ENCODE measurements at places on chromosomes 1 and 21.

GRCh38 chr21:38831526-38832467 is 26.1 kb downstream of the ETS2 start:
- no peak for DNase-seq

- DNase-seq = no peak
These were observed 33.4 kb downstream of the PRRX1 start for GRCh38 chr1:170697316-170697715.

DNA sequence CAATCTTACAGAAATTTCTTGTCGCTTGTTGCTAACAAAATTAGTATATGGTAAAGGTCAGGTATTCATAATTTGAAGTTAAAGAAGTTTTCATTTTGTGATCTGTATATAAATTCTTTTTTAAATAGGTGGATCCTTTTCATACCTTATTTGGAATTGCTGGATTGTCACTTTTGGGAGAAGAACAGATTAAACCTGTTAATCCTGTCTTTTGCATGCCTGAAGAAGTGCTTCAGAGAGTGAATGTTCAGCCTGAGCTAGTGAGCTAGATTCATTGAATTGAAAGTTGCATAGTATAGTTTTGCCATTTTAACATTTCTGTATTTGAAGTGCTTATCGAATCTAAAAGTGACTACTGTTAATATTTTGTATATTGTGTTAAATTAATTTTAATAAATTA is 2.3 kb upstream of the MSH4 start:
- DNase-seq = no peak

GRCh38 chr1:61322008-61322744 is 239.8 kb downstream of the NFIA start:
- no peak for DNase-seq

DNA sequence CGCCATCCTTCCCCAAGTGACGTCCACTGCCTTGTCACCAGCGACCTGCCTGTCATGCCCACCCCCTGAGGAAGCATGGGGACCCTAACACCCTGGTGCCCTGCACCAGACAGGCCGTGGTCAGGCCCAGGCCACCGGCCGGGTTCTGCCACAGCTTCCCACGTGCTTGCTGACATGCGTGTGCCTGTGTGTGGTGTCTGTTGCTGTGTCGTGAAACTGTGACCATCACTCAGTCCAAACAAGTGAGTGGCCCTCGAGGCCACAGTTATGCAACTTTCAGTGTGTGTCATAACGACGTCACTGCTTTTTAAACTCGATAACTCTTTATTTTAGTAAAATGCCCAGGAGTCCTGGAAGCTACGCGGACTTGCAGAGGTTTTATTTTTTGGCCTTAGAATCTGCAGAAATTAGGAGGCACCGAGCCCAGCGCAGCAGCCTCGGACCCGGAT is 8.5 kb upstream of the CTRC start:
- DNase-seq = no peak

GRCh38 chr1:20693623-20694022 is 24.2 kb downstream of the KIF17 start:
- no peak for DNase-seq

- DNase-seq = no peak
These were observed 81.1 kb upstream of the ATP1B1 start for GRCh38 chr1:169025412-169025811.

DNA sequence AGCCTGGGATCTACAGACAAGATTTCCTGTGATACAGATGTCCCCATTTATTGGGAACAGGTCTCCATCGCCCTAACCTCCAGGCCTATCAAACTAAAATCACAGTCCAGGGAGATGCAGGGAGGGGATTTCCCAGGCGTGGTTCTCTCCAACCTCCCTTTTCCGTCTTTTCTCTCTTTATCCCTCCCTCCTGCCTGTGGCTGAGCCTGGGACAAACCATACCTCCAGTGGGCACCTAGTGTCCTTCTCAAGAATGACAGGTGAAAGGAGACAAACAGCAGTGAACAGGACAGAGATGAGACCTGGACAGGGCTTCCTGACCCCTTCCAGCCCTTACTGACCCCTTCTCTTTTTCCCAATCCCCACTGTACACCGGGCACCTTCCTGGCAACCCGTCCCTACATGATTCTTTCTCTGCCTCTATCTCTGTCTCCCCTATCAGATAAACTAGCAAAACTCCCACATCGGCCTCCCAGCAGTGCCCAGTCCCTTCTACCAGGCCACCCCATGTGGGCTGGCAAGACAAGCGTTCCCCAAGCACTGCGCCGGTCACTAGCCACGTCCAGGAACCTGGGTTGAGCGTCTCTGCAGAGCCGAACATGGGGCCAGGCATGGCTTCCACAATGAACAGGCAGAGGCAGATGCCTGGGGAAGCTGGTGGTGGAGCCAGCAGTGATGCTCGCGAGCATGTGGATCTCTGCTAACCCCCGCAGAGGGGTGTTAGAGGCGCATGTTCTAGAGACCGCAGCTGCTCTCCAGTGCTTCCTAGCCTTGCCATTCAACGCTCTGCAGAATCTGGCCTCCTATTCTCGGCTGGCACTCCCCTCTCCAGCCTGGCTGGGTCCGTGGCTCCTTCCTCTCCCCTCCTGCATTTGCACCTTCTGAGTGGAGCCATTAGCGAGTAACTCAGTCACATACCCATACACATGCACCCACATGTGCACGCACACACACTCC is 54.7 kb downstream of the ELK4 start:
- DNase-seq = no peak

DNA sequence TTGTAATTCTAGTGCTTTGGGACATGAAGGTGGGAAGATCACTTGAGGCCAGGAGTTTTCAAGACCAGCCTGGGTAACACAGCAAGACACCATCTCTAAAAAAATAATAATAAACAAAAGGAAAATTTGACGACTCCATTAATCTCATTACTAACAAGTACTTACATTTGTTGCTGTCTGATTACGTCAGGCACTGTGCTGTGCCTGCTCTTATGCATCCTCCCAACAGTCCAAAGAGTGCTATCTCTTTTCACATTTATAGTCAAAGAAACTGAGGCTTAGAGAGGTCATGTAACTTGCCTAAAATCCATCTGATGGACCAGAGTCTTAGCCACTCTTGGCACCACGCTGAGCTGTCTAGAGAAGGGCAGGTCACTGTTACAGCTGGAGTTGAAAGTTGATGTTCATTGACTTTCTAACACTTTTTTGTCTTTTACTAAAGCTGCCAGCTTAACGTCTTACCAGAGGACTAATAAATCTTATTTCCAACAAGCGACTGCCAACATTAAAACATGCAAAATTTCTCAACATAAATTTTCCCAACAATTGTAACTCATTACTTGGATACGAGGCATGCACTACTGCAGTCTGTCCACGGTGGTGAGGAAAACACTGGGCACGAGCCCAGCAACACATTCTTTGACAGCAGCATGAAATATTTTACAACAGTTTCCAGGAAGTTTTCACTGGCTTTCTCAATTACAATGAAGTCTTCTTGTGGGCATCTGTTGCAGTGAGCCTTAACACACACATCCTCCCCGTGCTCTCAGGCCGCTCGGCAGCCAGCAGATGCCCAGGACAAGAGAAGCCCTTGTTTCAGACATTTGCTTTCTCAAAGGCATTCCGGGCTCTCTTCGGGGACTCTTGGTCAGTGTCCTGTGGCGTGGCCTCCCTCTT is 262.9 kb upstream of the PROX1 start:
- peak; percentile 33 for DNase-seq

DNA sequence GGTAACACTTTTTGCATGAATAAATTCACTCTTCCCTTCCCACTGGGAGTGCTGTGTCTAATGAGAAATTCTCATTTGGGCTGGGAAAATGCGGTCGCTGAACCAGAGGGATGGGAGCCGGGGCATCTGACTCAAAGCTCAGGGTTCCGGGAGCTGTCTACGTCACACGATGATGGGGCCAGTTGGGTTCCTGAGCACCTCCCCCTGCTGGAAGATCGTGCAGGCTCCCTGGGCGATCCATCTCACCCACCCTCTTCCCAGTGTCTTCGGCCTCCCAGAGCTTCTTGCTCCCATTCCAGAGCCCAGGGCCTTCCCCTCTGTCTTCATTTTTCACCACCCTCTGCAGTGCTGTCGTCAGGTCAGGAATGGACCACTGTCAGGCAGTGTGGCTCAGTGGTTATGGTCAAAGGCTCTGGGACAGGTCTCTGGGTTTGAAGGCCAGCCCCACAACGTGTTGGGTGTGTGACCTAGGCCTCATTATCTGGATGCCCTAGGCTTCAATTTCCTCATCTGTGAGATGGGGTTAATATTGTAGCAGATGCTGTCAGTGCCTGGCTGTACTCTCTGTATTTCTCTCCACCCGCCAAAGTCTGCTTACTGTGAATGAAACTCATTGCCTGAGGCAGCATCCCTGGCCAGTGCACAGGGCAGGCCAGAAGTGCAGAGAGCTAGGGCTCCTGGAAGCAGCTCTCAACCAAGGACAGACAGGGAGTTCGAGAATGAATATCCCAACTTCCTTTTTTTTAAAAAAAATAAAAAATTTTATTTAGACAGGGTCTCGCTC is 31.8 kb downstream of the IGSF21 start:
- DNase-seq = no peak

DNA sequence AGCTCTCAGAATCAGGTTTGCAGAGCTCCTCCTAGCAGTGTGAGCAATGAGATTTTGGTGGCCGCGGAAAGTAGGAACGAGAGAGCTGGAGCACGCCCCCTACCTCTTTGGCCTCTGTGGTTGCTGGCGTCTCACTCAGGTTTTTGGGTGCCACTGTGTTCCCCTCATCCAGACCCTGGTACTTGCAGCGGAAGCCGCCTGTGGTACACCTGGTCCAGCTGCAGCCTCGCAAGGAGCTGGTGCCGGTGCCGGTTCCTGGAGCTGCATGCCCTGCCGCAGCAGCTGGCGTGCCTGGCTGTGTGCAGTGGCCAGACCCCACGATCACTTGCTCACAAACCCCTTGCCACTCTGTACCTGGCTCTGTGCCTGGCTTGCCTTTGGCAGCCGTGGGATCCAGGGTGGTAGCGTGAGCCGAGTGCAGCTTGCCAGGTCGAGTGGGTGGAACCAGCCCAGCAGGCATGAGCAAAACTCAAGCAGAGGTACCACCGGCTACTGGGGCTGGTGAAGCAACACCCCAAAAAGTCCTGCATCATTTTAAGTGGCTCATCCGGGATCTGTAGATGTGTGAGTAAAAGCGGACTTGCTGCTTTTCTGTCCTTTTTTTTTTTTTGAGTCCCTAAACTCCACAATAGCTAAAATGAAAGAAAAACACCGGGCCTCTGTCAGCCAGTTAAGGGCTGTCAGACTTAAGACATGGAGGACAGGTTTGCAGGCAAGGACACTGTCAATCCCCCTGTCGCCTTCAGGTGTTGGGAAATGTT is 844.9 kb downstream of the KCNT2 start:
- no peak for DNase-seq

- peak; percentile 83 for DNase-seq
These were observed 74.6 kb downstream of the ARID4B start for GRCh38 chr1:235253219-235253962.

- peak; percentile 24 for DNase-seq
These were observed 37.3 kb upstream of the IL10 start for GRCh38 chr1:206809504-206810084.

DNA sequence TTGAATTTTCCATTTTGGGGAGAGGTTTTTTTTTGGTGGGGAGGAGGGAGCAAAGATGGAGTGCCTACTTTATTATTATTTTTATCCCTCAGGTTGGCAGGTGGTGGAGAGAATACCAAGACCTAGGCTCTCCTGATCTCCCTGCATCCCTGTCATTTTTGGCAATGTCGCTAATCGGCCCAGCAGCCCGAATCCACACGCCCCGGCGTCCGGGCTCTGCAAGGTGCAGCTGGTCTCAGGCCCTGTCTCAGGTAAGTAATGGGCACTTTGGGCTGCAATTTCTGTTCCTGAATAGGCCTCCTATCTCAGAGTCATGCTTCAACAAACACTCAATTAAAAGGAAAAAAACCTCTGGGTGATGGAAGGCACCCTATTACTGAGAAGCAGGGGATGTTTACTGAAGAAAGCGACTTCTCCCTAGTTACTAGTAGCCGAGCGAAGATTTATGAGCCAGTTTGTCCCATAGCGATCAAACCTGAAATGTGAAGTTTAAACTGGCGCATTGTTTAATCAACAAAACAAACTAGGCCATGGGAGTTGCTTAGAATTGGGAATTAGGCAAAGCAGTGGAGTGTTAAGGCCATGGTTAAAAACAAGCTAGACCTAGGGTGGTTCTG is 137.8 kb downstream of the RWDD3 start:
- no peak for DNase-seq

GRCh38 chr1:160232911-160233310 is 27.7 kb downstream of the PEA15 start:
- no peak for DNase-seq

GRCh38 chr1:169113613-169114119 is 7.2 kb downstream of the ATP1B1 start:
- DNase-seq = no peak

DNA sequence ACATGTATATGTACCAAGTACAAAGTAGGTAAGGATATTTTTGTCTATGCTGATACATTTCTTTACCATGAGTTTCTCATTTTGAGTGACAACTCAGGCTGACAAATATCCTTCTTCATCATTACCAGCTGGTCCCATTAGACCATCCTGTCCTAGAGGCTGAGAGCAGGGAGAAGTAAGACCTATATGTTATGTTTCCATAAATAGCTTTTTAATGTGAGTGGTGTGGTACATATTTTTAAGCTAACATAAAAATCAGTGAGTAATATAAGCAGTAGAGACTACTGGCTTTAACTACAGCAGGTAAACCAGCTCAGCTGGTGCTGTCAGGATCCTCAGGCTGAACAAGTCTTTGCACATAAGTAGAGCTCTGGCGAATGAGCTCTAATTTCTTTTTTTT is 62.4 kb downstream of the CLEC20A start:
- DNase-seq = no peak

- no peak for DNase-seq
These were observed 24.0 kb upstream of the GALNT2 start for GRCh38 chr1:230043081-230043480.

DNA sequence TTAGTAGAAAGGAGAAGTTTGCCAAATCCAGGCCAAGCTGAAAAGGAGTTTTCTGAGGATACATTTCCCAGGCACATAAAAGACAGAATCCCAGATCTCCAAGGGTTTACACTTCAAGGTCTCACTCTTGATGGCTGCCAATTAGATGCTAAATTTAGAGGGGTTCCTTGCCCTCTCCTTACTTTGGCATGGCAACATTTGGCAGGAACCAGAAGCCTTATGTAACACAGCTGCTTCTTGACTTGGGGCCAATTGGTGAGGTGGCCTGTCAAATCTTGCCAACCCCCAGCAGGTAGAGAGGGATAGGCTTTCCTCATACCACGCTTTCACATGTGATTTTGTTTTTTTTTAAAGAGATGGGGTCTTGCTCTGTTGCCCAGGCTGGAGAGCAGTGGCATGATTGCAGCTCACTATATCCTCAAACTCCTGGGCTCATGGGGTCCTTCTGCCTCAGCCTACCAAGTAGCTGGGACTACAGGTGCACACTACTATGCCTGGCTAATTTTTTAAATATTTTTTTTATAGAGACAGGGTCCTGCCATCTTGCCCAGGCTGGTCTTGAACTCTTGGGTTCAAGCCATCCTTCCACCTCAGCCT is 25.2 kb upstream of the NKAIN1 start:
- no peak for DNase-seq
